ENCODE measurements at places on chromosomes 11 and 22. TPM values are rescaled to one million over a fixed set of nuclear protein-coding genes. Genes with fewer than 3 reads are reported as not detected.

CATSPER1 gene
- total RNA-seq = not detected

ACR gene
- total RNA-seq = not detected

ZC3H12C gene
- 10.9 TPM for total RNA-seq

DRD4 gene
- 0.15 TPM for total RNA-seq

HEPHL1 gene
- not detected for total RNA-seq

EFCAB6 gene
- total RNA-seq = 0.50 TPM

KRTAP5-7 gene
- not detected for total RNA-seq

BACE1 gene
- total RNA-seq = 22.7 TPM

CTTN gene
- 125 TPM for total RNA-seq

RELT gene
- 2.7 TPM for total RNA-seq

SCGB1C1 gene
- total RNA-seq = not detected

CDC42EP1 gene
- total RNA-seq = 70.0 TPM

PANX2 gene
- 0.17 TPM for total RNA-seq

PRCP gene
- 40.4 TPM for total RNA-seq

DEFB131B gene
- total RNA-seq = not detected

RFPL1 gene
- not detected for total RNA-seq

EHF gene
- not detected for total RNA-seq

DTX4 gene
- total RNA-seq = 0.84 TPM

C22orf23 gene
- total RNA-seq = 0.45 TPM

SNX32 gene
- 0.67 TPM for total RNA-seq
